Fibroblast of lung (primary cell): ENCODE measurements at places on chromosomes 5 and 9. TPM values are rescaled to one million over a fixed set of nuclear protein-coding genes. Genes with fewer than 3 reads are reported as not detected.

DNA sequence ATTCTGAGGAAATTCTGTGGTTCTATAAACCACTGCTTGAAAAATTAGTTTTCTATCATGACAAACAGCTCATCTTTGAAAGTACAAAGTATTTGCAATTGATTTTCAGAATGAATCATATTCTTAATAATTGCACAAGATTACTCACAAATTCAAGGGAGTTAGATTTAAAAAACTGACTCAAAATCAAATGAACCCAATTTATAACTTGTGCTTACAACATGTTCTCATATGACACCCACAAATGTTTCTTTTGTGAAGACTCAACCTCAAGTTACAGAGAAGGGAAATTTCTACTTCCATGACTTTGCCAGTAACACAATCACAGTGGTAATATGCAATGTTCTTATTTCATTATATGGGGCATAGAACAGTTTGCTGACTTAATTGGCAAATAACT, 272.0 kb upstream of the ACTBL2 start:
- H3K27me3 ChIP-seq: no peaks in the 10 kb centered on the region
- H3K4me3 ChIP-seq: no peak overlapping the region

Gene BRINP1
- 0.26 and 0.33 TPM in 2 replicates for total RNA-seq

Gene MAN1B1
- total RNA-seq: 63.2 and 96.6 TPM in 2 replicates

DNA sequence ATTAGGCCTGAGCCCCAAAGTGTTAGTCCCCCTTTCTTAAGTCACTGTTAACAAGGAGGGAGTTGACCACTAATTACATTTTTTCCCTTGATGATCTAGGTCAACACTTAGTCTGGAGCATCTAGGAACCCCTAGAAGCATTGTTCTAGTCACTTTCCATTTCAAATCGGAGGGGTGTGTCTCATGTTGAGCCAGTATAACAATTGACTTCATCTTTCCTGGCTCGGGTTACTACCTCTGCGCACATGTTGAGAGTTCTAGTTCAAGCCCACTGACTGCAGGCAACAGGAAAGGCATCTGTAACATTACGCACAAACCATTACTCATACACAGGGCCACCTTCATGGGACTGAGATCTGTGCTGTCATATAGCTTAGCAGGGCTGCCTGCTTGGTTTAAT, 164.9 kb downstream of the NTRK2 start:
- H3K4me1 ChIP-seq: no peaks in the 10 kb centered on the region
- H3K4me3 ChIP-seq: no peak overlapping the region
- no peak for DNase-seq
- H3K36me3 ChIP-seq: no peaks in the 10 kb centered on the region
- H3K27ac ChIP-seq: no peak overlapping the region
- H3K27me3 ChIP-seq: no peaks in the 10 kb centered on the region

DNA sequence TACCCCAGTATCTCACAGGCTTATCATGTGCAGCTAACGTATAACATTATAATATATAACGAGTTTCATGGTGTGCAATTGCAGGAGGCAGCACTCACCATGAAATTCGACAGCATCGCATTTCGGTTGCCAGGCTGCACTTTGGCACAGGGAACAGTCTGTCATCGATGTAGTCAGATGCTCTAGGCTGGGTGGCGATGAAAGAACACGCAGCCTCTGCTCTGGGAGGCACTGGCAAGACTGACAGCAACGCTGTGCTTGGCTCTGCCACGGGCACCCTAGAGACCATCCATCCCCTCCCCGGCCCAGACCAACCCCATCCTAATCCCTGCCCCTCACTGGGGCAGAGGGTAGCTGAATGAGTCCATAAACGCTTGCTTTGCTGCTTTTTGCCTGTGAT, 290.8 kb downstream of the MED10 start:
- no peak for DNase-seq
- no peak overlapping the region for H3K4me3 ChIP-seq
- H3K36me3 ChIP-seq: no peaks in the 10 kb centered on the region
- H3K4me1 ChIP-seq: no peaks in the 10 kb centered on the region
- H3K27ac ChIP-seq: no peak overlapping the region

DNA sequence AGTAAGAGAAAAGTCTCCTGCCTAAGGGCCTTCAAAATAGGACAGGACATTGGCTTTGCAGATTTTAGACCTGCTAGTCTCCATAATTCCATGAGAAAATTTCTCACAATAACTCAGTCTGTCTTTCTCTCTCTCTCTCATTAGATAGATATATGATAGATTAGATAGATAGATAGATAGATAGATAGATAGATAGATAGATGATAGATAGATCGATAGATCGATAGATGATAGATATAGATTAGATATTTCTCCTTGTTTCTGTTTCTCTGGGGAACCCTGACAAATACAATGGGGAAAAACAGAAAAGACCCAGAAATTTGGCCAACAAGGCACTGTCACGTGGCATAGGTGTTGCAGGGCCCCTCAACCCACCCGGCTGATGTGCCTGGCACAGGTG, 84.4 kb upstream of the ALDH1B1 start:
- DNase-seq: no peak
- H3K4me3 ChIP-seq: no peak overlapping the region
- H3K36me3 ChIP-seq: no peaks in the 10 kb centered on the region
- H3K27me3 ChIP-seq: peaks cover 9% of the 10 kb centered on the region

- no peaks in the 10 kb centered on the region for H3K36me3 ChIP-seq
- H3K4me3 ChIP-seq: no peak overlapping the region
- DNase-seq: no peak
- H3K27ac ChIP-seq: no peak overlapping the region
- H3K27me3 ChIP-seq: no peaks in the 10 kb centered on the region
These were observed 34.5 kb upstream of the SLC36A2 start for GRCh38 chr5:151381899-151382298.

- H3K4me1 ChIP-seq: peaks cover 12% of the 10 kb centered on the region
- no peaks in the 10 kb centered on the region for H3K27me3 ChIP-seq
- no peak overlapping the region for H3K4me3 ChIP-seq
- peak; percentile 72 for DNase-seq
- no peaks in the 10 kb centered on the region for H3K36me3 ChIP-seq
These were observed 28.4 kb upstream of the CAST start for GRCh38 chr5:96633820-96634219.

GRCh38 chr5:72760259-72760658, 56.2 kb upstream of the TNPO1 start:
- H3K27ac ChIP-seq: no peak overlapping the region
- no peaks in the 10 kb centered on the region for H3K4me1 ChIP-seq
- H3K36me3 ChIP-seq: no peaks in the 10 kb centered on the region
- no peak overlapping the region for H3K4me3 ChIP-seq

DNA sequence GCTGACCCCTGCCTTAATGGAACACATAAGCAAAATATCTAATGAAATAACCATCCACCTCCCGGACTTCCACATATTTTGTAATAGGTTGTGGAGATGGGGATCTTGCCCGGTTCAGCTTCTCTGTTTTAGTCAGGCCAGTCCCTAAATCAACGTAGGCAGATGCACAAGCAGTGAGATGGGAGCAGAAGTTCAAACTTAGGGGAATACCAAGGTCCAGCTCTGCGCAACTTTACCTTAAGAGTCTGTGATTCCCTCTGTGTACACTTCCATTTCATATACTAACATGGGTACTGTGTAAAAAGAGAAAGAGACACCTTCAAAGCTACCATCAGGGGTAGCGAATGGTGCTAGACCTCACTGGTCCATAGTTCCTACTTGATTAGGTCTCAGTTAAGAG, 110.9 kb downstream of the NTRK2 start:
- no peak overlapping the region for H3K4me3 ChIP-seq
- H3K27ac ChIP-seq: no peak overlapping the region
- H3K36me3 ChIP-seq: no peaks in the 10 kb centered on the region
- H3K27me3 ChIP-seq: peaks cover 2% of the 10 kb centered on the region
- no peaks in the 10 kb centered on the region for H3K4me1 ChIP-seq

DNA sequence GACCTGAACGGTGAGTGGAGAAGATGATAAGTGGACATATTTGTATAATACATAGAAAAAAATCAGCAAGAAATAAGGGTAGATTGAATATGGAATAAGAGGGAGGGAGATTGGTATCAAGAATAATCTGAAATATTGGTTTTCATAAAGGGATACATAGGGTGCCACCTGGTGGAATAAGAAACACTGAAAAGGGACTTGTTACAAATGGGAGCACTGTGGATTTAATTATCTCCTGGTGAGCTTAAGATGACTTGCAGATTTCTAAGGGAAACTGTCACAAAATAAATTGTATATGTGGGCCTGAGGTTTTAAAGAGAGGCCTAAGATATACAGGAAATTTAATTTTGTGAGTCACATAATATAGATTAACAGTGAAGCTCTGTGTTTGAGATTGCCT, 1403.5 kb upstream of the CDH18 start:
- no peaks in the 10 kb centered on the region for H3K27me3 ChIP-seq

GRCh38 chr5:62909326-62909725, 330.7 kb downstream of the LRRC70 start:
- no peak overlapping the region for H3K4me3 ChIP-seq
- no peaks in the 10 kb centered on the region for H3K27me3 ChIP-seq
- H3K27ac ChIP-seq: no peak overlapping the region
- no peaks in the 10 kb centered on the region for H3K4me1 ChIP-seq

DNA sequence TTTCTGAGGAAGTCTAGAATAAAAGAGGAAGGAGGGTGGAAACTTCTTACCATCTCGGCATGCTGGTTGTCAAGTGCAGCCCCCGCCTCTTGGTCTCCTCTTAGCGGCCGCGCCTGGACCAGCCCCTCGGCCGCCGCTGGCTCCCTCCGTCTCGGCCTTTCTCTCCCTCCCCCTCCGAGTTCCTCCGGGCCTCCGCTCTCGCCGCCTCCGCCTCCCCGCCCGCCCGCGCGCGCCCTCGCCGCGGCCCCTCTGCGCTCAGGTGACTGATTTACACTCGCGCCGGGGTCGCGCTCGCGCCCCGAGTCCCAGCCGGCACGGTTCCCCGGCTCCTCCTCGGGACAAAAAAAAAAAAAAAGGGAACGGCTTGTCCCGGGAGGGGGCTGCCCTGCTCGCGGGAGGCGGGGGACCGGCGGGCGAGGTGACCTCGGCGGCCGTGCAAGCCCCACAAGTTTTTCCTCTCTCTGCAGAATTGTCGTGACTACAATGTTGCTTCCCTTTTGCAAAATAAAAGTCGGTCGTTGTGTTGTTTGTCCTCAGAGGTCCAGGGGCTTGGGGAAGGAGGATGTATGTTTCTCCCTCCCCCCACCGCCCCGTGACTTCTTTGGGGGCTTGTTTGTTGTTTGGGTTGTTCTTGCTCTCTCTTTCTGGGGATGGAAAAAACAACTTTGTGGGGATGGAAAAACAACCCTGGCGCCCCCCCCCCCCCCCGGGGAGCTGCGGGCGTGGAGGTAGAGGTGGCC, at the start of gene BNC2:
BNC2 (minus strand) TSS at position 75 of the 740 bp plus-strand sequence; CDS start at position 53, 22 bp downstream.
- H3K4me1 ChIP-seq: peaks cover 2% of the 10 kb centered on the region
- H3K36me3 ChIP-seq: no peaks in the 10 kb centered on the region
- H3K27ac ChIP-seq: peak within 1 kb of the TSS; percentile 82
- peak; percentile 71 for DNase-seq
- H3K4me3 ChIP-seq: peak within 1 kb of the TSS; percentile 66

- H3K4me1 ChIP-seq: peaks cover 4% of the 10 kb centered on the region
- H3K27ac ChIP-seq: no peak overlapping the region
- peaks cover 3% of the 10 kb centered on the region for H3K36me3 ChIP-seq
These were observed 2.4 kb downstream of the DCAF12 start for GRCh38 chr9:34124099-34124498.

DNA sequence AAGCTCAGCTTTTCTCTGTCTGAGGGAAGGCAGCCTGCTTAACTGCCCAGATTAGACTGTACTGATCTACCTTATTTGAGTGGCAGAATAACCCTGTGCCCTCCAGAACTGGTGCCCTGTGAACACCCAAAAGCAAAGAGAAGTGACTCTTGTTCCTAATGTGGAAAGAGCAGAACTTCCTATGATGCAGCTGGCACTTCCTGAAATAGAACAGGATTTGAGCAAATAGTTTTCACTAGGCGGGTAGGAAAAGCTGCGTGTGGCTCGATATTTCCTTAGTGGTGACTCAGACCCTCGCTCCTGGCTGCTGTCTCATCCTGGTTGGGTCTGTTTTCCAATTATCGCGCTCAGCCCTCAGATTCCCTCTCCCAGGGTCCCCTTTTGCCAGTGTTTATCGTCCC, 89.9 kb downstream of the SH3TC2 start:
- H3K27ac ChIP-seq: peak overlapping the region; percentile 93
- H3K4me1 ChIP-seq: peaks cover 17% of the 10 kb centered on the region
- no peak overlapping the region for H3K4me3 ChIP-seq
- no peaks in the 10 kb centered on the region for H3K27me3 ChIP-seq
- peak; percentile 82 for DNase-seq
- H3K36me3 ChIP-seq: no peaks in the 10 kb centered on the region

Gene GARIN3
- total RNA-seq: not detected in 2 replicates
